Activated CD4-positive, alpha-beta T cell treated with anti-CD3 and anti-CD28 coated beads for 1 hour (primary cell): ENCODE measurements at places on chromosomes 16 and 17.

- DNase-seq: no peak
Measured at GRCh38 chr17:10638151-10638550, 19.0 kb downstream of the MYH3 start.

GRCh38 chr16:81838794-81839193 is 59.7 kb downstream of the PLCG2 start:
- no peak for DNase-seq

DNA sequence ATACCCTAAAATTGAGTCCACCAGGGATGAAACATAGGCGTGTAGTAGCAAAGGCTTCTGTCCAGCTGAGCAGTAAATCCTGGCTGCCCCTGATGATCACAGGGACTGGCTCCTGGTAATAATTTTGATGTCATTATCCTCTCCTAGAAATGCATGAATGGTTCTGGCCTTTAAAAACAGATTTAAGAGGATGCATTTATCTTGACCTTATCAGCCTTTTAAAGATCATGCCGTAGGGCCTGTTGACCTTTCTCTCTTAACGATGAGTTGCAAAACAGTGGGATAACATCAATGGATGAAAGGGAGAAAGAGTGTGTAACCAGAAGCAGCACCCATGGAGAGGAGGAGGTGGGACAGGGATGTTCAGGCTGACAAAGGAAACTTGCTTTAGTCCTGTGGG is 128.5 kb downstream of the CA10 start:
- no peak for DNase-seq

DNA sequence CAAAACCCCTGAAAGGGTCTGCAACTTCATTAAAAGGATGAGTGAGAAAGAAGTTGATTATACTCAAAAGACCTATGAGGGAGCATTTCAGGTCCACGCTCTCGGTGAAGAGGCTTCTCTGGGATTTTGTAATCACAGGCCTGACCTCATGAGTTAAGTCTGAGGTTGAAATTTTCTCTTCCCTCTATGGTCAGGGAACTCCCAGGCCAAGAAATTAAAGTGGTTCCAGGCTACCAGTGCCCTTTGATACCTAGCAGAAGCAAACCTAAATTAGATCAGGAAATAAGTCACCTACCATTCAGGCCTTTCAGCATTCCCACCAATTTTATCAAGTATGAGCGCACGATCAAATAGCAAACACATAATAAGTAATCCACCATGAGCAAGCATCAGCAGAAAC is 27.9 kb downstream of the MBTD1 start:
- DNase-seq: no peak

DNA sequence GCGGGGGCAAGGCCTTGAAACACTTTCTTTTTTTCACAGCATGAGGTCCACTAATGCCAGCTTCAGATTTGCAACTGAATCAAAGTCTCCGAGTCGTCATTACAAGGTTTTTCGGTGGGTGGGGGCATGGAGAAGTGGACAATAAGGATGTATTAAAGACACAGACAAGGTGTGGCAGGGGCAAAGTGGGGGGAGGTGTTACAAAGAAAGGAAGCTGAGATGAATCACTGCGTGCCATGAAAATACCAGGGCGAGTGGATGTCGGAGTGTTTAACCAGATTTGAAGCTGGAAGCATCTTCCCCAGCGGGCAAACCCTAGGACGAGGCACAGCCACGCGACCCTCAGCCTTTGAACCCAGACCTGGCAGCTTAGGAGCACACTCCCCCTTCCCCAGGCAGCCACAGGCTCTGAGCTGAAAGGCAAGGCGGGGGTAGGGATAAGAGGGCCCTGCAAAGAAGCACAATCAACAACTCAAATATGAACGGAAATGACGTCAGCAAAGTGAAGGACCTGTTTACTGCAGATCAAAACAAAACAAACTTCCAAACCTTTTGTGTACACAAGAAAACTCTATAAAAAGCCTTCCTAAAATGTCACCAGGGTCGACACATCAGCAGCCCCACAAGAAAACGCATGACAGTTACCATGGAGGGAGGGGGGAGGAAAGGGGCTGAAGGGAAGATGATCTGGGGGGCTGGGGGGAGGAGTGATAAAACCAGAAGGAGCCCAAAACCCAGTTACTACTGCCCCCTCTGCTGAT is 5.6 kb upstream of the ZFHX3 start:
- DNase-seq: no peak

DNA sequence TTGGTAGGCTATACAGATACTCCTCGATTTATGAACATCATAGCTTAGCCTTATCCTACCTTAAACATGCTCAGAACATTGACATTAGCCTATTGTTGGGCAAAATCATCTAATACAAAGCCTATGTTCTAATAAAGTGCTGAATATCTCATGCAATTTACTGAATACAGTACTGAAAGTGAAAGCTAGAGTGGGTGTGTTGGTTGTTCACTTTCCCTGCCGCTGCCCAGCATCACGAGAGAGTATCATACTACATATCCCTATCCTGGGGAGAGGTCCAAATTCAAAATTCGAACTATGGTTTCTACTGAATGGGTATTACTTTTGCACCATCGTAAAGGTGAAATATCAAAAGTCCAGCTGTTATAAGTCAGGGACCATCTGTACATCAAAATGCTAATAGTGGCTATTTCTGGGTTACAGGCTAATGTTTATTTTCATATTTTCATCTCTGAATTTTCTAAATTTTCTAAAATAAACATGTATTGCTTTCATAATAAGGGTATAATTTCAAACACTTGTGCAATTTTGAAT is 54.5 kb downstream of the NACA2 start:
- no peak for DNase-seq

- no peak for DNase-seq
Measured at GRCh38 chr16:20884240-20884556, 16.0 kb downstream of the DCUN1D3 start.

DNA sequence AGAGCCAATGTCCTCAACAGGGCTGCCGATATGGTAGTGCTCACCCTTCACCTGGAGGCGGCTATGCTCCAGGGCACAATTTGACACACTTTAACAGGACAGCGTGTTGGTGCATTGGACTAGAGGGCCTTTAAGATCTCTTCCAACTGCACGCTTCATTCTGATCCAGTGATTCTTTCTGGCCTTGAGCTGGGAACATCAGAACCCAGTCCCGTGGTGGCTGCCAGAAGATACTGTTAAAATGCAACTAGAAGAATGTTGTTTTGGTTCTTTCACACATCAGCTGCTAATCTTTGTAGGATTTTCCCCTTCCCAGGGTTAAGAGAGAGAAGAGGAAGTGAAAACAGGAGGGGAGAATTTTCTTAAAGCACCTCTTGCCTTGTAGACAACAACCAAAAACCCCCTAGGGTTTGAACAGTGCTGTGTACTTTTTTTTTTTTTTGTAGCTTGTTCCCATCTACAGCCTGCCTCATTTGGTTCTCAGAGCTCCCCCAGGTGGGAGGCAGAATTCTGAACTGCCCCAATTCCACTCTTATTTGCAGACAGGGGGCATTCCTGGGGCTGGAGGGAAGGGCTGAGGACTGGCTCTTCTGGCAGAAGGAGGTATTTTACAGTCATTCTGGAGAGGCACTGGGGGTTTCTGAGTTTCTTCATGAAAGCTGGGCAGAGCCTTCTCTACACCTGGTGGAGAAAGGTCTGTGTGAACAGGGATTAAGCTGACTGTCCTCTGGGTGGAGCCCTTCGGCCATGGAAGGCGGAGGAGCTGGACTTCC is 32.4 kb downstream of the SMARCE1 start:
- DNase-seq: no peak

DNA sequence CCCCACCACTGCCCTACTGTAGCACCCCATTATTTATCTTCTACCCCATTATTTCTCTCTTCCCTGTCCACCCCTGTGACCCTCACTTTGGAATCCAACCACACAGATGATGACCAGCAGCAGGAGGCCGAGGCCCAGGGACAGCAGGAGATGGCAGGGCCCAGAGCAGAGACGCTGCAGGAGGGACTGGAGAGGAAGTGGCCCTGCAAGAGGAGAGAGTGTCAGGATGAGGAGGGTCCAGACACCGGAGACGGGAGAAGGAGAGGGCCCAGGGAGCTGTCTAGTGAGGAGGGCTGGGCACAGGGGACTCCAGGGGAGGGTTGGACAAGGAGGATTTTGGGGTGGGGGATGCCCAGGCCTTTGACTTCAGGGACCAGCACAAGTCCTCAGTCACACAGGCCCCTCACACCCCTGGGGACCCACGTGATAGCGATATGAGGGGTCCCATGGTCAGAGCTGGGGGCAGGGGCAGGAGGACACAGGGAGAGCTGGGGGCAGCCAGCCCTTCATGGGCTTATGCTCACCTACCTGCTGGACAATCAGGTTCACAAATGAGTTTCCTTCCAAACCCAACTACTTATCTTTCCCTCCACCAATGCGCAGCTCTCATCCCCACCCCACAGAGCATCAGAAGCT is 2.0 kb downstream of the CLEC10A start:
- no peak for DNase-seq

- no peak for DNase-seq
Measured at GRCh38 chr16:80147026-80147655, 393.7 kb upstream of the DYNLRB2 start.

DNA sequence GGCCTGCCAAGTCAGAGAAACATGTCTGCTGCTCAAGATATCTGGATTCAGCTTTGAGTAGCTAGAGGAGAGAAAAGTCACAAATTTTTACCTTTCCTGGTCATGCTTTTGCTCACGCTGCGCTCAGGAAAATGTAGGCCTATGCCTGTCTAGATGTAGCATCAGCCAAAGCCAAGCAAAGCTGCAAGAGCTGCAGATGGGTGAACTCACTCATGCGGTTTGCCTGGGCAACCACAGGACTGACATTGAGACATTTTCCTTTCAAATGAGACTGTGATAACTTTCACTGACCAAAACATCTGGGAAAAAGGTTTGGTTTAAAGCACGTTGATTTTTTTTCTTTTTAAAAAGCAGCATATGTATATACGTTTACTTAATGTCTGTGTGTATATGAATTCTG is 34.0 kb upstream of the NAGLU start:
- no peak for DNase-seq

DNA sequence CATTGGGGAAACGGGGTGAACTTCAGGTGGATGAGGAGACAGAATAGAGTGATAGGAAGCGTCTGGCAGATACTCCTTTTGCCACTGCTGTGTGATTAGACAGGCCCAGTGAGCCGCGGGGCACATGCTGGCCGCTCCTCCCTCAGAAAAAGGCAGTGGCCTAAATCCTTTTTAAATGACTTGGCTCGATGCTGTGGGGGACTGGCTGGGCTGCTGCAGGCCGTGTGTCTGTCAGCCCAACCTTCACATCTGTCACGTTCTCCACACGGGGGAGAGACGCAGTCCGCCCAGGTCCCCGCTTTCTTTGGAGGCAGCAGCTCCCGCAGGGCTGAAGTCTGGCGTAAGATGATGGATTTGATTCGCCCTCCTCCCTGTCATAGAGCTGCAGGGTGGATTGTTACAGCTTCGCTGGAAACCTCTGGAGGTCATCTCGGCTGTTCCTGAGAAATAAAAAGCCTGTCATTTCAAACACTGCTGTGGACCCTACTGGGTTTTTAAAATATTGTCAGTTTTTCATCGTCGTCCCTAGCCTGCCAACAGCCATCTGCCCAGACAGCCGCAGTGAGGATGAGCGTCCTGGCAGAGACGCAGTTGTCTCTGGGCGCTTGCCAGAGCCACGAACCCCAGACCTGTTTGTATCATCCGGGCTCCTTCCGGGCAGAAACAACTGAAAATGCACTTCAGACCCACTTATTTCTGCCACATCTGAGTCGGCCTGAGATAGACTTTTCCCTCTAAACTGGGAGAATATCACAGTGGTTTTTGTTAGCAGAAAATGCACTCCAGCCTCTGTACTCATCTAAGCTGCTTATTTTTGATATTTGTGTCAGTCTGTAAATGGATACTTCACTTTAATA is 7.0 kb upstream of the TMEM235 start:
- no peak for DNase-seq

- no peak for DNase-seq
Measured at GRCh38 chr17:29295420-29295819, 1.5 kb upstream of the NUFIP2 start.
